ENCODE measurements at places on chromosomes 13 and 19. TPM values are rescaled to one million over a fixed set of nuclear protein-coding genes. Genes with fewer than 3 reads are reported as not detected.

FGF22 gene
- not detected for total RNA-seq

SMIM24 gene
- total RNA-seq: 0.33 TPM

TTC9B gene
- total RNA-seq: not detected

LGI4 gene
- 0.10 TPM for total RNA-seq

SERPINE3 gene
- under 0.01 TPM for total RNA-seq

OR7G2 gene
- total RNA-seq: not detected

AZU1 gene
- total RNA-seq: not detected

PRTN3 gene
- total RNA-seq: not detected

Data from vein endothelial cell (primary cell).